ENCODE measurements at places on chromosomes 2 and 18.

DNA sequence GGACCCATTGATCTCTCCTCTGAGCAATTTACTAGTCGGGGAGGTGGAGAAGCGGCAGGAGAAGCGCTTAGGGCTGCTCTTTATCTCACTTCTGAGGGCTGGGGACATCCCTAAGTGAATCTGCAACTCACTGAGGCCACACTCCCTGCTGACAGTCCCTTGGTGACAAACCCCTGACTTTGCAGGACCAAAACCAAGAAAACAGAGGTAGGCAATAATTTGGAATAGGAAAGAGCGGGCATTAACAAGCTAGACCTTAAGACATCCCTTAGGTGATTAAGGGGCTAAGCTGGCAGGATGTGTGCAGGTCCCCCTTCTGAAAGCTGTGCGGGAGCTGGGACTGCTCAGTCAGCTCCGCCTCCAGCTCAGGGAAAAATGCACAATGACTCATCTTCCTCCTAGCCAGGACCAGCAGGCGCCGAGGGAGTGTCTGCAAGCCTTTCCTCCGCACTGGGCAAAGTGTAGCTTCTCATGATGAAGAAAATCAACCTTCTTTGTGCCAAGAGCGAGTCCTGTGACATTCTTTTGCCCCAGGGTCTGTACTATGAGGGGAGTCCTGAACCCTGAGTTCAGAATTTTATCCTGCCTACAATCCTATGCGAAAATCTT is 63.3 kb downstream of the BOD1L2 start:
- peak; percentile 38 for DNase-seq

- no peak for DNase-seq
These were observed 6.2 kb downstream of the PDE1A start for GRCh38 chr2:182420669-182421068.

DNA sequence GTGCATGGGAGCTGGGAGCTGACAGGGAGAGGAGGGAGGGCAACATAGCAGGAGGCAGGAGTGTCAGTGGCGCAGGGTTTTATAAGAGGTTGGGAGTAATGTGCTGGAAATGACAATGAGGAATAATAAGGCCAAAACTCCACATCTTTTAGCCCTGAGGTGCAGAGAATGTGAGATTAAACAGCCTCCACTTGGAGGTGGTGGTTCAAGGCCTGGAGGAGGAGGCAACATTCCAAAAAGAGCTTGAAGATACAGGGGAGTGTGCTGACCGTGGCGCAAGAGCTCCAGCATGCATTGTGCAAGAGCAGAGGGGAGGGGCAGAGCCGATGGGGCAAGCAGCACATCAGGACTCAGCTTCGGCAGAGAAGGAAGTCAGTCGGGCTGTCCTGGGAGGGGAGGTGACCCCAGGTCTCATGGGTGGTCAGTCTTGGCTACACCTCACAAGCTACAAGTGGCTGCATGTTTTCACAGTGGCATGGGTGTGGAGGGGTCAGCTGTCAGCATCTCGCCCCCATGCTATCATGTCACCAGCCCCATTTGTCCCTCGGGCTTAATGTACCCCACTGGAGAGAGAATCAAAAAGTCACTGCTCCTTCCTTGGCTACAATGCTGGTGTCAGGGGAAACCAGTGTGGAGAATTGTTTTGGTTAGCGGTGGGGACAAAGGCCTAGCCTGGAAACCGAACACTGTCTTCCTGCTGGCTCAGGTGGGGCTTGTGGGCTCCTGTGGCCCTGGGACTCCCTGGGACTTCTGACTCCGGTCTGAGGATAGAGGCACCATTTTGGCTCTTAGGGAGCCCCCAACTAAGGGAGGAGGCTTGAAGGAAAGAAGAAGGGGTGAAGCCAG is 208.0 kb downstream of the ZFP36L2 start:
- peak; percentile 80 for DNase-seq

GRCh38 chr2:205768341-205768740 is 86.0 kb downstream of the NRP2 start:
- no peak for DNase-seq

- DNase-seq: no peak
These were observed 11.2 kb upstream of the TEX51 start for GRCh38 chr2:126887506-126887905.

DNA sequence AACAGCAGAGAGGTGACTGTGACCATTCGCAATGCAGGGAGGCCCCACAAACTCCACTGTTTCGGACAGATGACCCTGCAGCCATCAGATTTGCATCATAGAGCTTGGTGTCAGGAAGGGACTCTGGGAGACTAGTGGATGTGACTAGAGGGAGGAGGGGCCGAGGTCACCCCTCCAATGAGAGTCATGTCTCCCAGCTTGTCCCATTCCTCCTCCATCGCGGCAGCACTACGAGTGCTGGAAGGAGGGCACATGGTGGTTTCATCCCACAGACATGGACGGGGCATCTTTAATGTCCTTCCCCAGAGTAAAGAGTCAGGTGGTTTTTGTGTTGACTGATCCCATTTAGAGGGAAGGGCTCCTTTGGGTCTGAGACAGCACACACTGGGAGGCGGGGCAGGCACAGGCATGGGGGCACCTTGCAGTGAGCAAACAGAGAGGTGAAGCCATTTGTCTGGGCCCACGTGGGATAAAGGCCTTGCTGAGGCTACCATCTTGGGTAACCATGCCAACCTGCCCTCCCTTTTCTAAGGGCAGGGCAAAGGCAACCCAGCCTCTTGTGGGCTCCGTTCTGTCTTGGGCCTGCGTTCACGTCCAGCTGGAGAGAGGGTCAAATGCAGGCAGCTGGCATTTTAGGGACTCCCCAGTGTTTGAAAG is 208.1 kb downstream of the ASB1 start:
- DNase-seq: no peak

All from AG09309 (cell line).